ENCODE measurements at places on chromosomes 1 and 21.
A peak's percentile ranks its signal among the peaks of the same experiment; 100 is the strongest.

DNA sequence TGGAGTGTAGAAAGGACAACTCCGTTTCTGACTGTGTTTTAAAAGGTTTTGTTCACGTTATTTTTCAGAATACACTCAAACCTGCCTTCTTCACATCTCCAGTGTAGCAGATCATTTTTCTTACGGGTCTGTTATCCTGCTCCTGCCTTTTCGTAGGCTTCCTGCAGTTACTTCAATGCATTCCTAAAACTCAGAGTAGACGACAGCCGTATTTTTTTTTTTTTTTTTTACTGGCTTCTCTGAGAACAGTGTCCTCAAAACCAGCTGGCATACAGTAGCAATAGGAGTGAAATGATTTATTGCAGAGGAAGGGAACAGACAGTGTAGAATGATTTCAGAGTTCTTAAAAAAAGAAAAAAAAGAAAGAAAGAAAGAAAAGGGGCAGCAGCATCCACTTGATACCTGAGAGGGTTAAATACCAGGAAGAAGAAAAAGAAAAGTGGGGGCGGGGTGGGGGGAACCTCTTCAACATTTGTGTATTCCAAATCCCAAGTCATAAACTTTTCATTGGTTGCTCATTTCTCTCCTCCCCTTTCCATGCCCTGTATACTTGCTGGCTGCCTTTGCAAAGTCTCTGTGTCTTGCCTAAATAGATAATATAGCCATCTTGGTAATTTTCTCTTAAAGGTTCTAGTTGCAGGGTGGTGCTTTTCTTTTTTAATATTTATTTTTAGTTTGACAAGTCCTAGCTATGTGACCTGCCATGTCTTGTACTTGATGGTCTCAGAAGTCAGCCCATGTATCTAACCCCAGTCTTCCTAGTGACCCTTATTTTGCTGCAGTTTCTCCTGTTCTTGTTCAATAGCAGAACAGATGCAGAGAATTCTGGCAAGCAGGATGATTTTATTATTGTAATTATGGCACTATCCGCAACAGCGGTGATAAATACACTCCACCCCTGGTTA is 2.8 kb downstream of the TGFB2 start:
- DNase-seq, result peak; percentile 76

DNA sequence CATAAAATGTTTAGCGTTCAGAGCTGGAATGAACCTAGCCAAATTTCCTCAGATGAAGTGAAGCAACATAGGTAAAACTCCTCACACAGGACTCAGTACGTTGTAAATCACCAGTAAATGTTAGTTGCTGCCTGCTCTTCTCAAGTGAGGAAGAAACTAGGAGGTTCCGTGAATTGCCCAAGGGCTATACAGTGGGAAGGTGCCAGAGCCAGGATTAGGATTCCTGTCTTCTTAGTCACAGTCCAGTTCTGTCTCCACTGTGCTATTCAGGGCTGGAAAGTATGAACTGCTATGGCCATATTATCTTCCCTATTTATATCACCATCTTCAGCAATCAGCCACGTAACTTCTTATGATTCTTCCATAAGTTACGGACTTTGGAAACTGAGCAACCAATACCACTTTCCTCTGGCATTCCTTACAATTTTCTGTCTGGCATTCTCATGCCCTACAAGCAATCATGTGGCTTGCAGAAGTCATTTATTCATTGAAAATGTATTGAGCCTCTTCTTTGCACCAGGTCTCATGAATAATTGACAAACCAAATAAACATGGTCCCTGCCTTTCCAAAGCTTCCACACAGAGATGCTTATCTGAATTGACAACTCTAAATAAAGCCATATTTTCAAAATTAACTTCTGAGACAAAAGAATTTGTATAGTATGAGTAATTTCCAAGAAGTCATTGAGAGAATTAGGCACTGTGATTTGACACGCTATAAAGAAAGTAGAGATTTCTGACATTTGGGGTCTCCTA is 271.6 kb upstream of the SGIP1 start:
- peak; percentile 81 for DNase-seq

GRCh38 chr1:56333461-56333860 is 245.9 kb downstream of the PLPP3 start:
- no peak for DNase-seq

GRCh38 chr1:151534662-151535278 is 5.3 kb upstream of the TUFT1 start:
- peak; percentile 77 for DNase-seq

DNA sequence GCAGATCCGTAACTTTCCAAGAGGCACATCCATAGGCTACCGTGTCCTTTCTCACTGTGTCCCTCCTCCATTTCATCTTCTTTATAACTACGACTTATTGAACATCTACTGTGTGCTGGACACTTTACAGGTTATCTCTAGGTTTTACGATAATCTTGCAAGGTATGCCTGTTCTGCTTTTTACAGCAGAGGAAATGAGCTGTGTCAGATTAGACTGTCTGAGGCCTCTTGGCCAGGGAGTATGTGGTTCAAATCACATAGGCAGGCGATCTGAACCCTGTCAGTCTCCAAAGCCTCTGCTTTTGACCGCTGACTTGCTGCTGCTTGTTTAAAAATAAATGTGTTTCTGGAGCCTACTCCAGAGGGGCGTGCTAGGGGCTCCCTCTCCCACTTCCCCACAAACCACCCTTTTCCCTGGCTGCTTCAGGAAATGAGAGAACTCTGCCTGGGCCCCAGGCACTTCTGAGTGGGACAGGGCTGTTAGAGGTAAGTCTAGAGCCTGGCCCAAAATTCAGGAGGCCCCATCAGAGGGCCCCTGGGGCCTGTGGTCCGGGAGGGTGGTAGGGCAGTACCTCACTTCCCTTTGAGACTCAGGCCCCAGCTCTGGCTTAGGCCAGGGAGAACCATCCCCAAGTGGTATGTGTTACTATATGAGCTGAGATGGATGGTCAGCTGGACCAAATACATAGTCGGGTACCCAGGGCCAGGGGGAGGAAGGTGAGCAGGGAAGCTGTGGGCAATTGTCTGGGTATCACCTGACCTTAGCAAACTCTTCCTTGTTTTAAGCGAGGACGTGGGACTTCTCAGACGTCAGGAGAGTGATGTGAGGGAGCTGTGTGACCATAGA is 4.4 kb downstream of the PSEN2 start:
- no peak for DNase-seq

GRCh38 chr1:151416231-151416630 is 16.9 kb downstream of the PSMB4 start:
- DNase-seq, result peak; percentile 67

DNA sequence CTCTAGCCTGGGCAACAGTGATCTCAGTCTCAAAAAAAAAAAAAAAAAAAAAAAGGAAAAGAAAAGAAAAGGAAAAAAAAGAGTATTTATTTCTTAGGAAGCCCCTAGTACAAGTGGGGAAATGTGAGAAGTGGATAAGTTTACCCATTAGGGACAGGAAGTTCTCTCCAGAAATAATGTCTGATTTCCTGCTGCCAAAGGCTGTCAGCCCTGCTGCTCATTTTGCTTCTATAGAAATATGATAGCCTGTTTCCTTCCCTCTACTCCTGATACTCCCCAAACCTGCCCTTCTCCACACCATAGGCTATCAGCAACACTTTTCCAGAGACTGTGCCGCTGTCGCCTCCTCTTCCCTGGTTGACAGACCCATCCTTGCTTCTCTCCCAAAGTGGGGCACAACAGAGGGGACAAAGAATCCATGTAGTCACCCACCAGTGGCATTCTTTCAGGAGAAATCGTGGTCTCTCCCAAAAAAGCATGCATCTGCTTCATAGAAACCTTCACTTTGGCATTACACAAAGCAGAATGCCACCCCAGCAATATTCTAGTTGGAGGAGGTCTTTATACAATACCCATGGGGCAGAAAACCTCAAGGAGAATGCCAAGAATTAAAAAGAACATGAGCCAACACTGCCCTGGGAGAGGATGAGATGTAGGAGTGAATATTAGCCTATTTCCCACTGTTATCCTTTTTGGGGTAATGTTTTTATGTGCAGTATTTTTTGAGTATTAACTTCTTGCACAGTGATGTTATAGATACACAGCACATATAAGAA is 166.3 kb upstream of the NR5A2 start:
- DNase-seq, result peak; percentile 52

DNA sequence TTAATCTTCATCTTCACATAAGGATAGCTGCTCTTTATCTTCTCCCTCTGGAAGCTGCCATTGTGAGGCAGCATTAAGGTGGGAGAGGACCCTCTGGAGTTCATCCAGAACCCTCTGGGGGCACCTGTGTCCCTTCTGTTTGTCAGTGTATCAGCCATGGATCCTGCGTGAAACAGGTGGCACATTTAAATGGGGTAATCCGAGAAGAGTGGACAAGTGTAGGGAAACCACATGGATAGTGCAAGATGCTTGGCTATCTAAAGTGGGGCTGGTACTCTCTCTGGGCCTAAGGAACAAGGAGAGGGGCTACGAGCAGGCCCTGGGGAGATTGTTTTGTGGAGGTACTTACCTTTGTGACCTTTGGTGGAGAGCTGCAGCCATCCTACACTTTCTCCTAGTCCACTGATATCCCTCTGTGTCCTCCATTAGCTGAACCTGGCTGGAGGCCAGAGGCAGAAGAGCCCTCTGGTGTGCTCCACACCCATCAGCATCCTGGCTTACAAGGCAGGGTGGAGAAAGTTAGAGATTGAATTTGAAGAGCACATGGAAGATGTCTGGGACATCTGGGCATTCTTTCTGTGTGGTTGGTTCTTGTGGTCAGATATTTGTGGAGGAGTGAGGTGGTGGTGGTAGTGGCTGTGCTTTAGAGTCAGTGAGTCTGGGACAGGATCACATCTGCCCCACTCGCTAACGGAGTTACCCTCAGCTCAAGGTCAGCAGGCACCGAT is 117.7 kb downstream of the FGGY start:
- peak; percentile 53 for DNase-seq

Data from fibroblast of skin of scalp (primary cell).